Iris pigment epithelial cell (primary cell): ENCODE measurements at places on chromosomes 7 and 10.

GRCh38 chr7:84948634-84949033, 238.2 kb downstream of the SEMA3D start:
- DNase-seq: peak; percentile 14

DNA sequence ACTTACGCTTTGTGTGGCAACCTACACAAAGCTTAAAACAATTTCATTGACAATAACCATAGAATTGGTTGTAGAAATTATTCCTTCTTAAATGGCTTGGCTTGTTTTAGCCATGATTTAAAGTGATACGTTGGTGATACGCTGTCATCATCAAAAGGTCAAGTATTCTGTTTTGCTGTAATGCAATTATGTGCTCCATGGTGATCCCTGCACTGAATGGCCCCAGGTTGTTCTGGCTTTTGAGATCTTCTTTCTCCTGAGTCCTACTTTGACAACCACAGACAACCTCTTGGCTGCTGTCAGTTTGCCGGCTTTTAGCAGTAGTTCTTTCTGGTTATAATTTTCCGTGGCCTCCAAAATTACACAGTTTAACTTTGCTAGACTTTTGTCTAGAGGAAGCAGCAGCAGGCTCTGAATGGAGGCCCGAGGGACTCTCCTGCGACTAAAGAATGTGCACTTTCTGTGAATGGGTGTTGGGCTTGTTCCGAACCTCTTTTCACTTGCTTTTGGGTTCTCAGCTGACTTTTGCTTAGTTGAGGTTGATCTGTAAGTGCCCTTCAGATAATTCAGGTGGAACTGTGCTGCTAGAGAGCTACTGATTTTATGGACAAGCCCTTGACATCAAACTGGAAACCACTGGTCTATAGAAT, 104.7 kb downstream of the TMEM178B start:
- no peak for DNase-seq

DNA sequence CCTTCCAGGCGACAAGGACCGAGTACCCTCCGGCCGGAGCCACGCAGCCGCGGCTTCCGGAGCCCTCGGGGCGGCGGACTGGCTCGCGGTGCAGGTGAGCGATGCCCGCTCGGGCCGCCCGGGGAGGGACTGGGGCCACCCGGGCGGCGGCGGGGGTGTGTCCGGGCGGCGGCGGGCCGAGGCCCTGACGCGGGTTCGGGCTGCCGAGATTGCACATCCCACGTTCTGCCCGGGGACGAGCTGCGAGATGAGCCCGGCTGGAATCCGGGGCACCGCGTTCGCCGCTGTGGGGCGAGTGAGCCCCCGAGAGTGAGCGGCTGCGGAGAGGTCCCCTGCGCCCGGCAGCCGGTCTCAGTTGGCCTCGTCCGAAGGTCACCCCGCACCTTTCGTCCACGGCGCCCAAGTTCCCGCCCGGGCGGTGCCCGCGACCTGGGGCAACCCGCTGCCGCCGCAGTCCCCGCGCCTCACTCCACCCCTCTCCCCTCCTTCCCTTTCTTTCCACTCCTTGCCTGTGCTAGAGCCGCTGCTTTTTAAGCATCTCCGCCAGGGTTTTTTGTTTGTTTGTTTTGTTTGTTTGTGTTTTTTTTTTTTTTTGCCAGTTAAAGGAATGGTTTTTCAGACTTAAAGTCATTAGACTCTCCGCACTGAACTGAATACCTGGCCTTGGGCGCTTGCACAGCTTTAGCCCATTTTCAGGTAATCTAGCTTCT, 515 bp downstream of the RALA start:
- DNase-seq: no peak

DNA sequence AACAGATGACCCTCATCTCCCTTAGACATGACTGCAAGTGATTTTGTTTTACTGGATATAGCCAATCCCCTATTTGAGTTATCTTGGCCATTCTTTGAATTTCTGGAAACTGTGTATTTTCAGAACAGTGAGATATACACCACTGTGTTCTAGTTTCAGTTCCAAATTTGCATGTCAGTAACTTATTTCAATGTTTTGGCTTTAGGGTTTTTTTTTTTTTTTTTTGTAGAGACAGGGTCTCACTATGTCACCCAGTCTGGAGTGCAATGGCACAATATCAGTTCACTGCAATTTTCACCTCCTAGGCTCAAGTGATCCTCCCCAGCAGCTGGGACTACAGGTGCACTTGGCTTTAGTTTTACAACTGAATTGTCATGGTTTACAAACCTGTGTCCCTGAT, 67.2 kb downstream of the ATAD1 start:
- no peak for DNase-seq

GRCh38 chr7:158023681-158024350, 563.8 kb downstream of the PTPRN2 start:
- no peak for DNase-seq

GRCh38 chr7:139075031-139075652, 34.4 kb downstream of the ZC3HAV1 start:
- peak; percentile 79 for DNase-seq

- peak; percentile 75 for DNase-seq
These were observed 46.5 kb downstream of the TMEM106B start for GRCh38 chr7:12257582-12257981.

DNA sequence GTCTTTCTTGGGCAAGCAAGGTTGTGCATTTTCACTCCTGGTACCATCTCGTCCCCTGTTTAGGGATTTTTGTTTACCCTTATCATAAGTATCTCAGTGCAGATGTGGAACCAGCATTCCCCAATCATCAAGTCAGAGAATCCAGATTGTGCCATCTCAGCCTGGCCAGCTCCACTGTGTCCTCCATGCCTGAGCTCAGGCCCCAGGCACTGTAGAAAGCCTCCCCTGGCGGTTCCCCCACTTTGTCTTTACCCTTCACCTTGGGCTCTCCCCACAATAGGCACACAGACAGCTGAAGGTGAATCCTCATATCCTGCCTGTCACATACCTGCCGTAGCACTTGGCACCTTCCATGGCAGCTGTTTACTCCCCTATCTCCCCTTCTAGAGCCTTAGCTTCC, 264.7 kb upstream of the NFE2L3 start:
- DNase-seq: no peak

- peak; percentile 78 for DNase-seq
These were observed 5.8 kb downstream of the IDE start for GRCh38 chr10:92567952-92568600.

DNA sequence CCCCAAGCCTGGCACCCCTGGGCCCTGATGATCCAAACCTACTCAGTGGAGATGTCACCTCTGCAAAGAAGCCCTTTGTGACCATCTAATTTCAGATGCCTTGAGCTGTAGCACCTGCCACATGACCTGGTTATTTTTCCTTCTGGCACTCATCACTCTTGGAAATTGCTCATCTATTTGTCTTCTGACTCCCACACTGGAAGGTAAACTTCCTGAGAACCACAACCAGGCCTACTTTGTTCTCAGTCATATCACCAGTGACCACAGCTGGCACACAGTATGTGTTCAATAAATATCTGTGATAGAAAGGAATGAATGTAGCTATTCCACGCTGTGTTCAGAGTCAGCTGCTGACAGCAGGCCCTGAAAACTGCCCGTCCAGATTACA, 97.1 kb downstream of the SH3PXD2A start:
- peak; percentile 46 for DNase-seq

DNA sequence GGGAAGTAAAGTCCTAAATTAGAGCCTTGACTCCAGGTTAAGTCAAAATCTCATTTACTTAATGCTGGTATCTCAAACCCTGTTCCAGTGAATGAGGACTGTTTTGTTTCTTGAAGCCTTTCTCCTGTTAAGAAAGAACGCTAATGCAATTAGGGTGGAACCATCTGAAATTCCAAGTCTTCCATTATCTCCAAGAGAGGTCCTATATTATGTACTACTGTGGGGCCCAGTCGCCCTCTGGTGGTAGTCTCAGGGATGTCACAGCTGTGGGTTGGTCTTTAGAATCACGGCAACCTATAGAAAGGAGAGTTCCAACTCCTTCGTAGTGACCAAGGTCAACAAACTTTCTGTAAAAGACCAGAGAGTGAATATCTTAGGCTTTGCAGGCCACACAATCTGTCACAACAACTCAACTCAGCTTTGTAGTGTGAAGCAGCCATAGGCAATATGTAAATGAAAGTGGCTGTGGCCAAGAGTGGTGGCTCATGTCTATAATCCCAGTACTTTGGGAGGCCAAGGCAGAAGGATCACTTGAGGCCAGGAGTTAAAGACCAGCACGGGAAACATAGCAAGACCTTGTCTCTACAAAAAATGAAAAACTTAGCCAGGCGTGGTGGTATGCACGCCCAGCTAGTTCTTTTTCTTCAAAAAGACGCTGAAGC, 9.3 kb downstream of the RPP38 start:
- peak; percentile 73 for DNase-seq

- no peak for DNase-seq
These were observed 9.0 kb downstream of the PTF1A start for GRCh38 chr10:23200997-23201652.

- DNase-seq: peak; percentile 90
These were observed 3.7 kb upstream of the MCU start for GRCh38 chr10:72688208-72688651.

GRCh38 chr7:43849047-43849446, 20.3 kb downstream of the MRPS24 start:
- no peak for DNase-seq

DNA sequence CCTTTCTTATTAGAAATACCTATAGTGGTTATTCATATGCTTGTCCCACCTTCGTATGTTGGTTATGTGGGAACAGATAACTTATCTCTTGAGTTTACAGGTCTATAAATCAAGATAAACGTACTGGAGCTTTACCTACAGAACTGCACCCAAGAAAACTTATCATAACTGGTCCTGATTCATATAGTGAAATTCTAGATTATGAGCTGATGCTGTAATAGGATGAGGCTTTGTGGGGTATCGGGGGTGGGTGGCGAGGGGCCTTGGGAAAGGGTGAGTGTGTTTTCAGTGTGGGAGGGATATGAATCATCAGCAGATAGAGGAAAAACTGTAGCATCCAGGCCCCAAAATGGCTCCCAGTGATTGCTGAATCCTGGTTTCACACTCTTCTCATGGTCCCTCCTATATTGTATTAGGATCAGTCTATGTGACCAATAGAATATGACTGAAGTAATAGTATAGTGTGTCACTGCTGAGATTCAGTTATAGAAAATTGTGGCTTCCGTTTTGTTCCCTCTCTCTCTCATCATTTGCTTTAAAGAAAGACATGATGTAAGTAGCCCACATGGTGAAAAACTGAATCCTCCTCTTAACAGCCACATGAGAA, 706.8 kb upstream of the LRRTM3 start:
- peak; percentile 3 for DNase-seq

- no peak for DNase-seq
These were observed 6.7 kb downstream of the IFIT5 start for GRCh38 chr10:89421018-89421476.
